Activated effector memory CD4-positive, alpha-beta T cell treated with Interleukin-2 at 50 U/mL for 16 hours (primary cell): ENCODE measurements at places on chromosomes 5 and 9.
A peak's percentile ranks its signal among the peaks of the same experiment; 100 is the strongest.

DNA sequence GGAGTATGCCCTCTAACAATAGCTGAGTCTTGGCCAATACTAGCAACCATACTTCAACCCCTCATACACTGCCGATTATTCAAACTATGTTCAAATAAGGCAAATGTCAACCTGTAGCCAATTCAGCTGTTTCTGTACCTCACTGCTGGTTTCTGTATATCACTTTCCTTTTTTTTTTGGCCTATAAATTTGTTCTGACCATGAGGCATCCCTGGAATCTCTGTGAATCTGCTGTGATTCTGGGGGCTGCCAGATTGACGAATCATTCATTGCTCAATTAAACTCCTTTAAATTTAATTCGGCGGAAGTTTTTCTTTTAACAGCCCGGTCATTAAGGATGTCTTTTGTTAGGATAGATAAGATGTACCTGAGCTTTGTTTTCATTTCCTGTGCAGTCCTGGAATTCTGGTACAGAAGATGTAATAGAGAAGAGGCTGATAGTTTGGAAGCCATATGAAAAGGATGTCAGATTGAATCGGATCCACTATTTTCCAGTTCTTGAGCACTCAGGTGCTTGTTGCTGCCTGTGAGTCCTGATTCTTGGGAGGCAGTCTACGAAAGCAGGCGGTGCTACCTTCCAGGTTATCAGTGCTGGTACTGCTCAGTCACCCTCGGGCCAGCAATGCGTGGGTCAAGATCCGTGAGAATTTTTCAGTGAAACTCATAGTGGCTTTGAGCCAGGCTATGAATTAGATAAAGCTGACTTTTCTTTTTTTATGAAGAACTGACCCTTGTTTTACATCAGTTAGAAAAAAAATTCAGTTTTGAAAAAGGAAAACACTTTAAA is 106.2 kb upstream of the TUT7 start:
- no peak for DNase-seq

DNA sequence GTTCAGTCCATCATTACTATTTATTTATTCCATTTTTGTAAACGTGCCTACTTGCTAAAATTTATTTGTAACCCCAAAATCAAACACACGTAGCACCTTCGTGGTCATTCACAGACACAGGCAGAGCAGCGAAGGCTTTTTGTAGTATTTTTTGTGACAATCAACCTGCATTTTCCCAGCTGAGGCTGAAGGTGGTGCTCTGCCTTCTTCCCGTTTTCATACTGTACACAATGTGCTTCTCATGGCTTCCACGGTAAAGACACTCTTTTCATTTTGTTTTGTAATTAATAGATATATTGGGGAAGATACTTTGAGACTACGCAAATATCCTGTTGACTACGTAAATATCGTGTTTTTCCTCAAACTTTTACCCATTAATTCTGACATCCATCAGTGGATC is 19.4 kb downstream of the DAP start:
- DNase-seq: no peak

GRCh38 chr9:133686642-133687575 is 50.7 kb downstream of the DBH start:
- DNase-seq: no peak

- DNase-seq: no peak
These were observed 218.1 kb downstream of the AP3B1 start for GRCh38 chr5:78076351-78076750.

GRCh38 chr5:42591015-42591414 is 165.6 kb upstream of the CCDC152 start:
- no peak for DNase-seq

GRCh38 chr5:136080483-136081216 is 51.9 kb downstream of the TGFBI start:
- DNase-seq: peak; percentile 56

- DNase-seq: no peak
These were observed 42.1 kb upstream of the EEIG1 start for GRCh38 chr9:128022886-128023285.

DNA sequence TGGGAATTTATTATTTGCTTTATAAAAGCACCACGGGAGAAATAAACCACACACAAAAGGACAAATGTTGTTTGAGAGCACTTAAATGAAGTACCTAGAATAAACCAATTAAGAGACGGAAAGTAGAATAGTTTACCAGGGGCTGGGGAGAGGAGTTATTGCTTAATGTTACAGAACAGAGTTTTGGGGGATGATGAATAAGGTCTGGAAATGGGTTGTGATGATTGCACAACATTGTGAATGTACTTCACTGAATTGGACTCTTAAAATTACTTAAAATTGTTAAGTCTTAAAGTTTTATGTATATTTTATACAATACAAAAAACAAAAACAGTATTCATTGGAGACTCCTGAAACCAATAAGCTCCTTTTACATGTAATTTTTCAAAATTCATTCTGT is 1.5 kb downstream of the ZBTB43 start:
- no peak for DNase-seq

DNA sequence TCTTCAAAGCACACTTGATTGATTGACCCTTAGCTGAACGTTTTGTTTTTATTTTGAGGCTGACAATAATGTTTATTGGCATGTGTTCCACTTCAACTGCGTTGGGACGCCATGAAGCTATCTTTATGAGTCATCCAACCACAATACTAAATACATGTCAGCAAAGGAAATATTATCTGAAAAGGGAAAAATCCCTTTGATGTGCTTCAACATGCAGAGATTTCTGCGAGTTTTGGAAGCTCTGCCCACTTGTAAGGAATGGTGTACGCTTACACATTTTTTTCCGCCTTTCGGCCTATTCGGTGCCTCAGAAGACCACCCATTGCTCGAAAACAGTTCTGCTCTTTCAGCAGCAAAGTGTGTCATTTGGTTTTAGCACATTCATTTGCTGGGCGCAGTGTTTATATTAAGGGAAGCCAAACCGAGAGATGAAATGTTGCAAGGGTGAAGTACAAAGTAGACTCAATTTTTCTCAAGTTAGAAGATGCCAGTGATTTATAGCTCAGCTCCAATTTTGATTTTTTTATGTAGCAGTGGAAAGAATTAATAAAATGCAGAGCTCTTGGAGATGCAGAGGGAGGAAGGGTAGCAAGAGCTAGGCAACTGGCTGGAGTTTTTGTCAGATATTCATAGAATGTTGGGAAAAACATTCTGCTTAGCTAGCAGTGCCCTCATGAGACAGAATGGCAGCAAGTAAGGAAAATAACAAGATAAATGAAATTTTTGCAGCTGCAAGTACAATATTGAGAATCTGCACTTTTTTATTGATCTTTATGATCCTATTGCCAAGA is 68.9 kb downstream of the PRDM6 start:
- no peak for DNase-seq

- DNase-seq: no peak
These were observed 69.5 kb upstream of the ANXA1 start for GRCh38 chr9:73081979-73082657.

GRCh38 chr9:87461256-87461655 is 36.4 kb upstream of the DAPK1 start:
- no peak for DNase-seq

DNA sequence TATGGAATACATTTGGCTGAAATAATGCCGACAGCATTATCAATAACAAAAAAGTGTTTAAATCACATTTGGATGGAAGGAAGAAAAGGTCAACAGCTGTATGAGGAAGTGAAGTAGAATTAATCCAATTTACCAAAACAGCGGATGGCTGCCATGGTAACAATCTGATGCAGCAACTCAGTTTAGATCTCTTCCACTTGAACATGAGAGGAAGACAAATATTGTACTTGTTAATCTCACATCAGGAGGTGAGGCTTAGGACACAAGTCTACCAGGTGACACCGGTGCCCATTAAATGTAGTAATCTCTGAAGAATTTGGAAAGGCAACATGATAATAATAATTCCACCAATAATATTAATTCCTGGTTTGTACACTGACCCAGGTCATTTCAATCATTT is 2.4 kb downstream of the RASEF start:
- no peak for DNase-seq

- DNase-seq: no peak
These were observed 274.5 kb upstream of the PTGER4 start for GRCh38 chr5:40405230-40405629.
